ENCODE measurements at places on chromosomes 2 and 18. TPM values are rescaled to one million over a fixed set of nuclear protein-coding genes. Genes with fewer than 3 reads are reported as not detected.

DNA sequence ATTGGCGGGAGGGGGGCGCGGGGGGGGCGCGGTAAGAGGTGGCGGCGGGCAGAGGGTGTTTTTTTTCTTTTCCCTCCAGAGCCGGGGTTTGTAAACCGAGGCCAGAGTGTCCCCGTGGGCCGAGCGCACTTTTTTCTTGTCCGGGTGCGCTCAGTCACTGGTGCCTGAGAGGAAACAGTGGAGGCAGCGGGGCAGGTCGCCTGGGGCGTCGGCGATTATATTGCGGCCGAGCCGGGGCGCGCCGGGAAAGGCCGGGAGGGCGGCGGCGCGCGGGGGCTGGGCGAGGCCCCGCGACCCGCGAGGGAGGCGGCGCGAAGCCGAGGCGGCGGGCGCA lies 275 bp downstream of the HOXD8 start:
- no peaks in the 10 kb centered on the region for H3K36me3 ChIP-seq
- no peak for DNase-seq
- H3K27me3 ChIP-seq = peaks cover 91% of the 10 kb centered on the region
- no peaks in the 10 kb centered on the region for H3K4me1 ChIP-seq
- H3K4me3 ChIP-seq = no peak overlapping the region
- no peak overlapping the region for H3K27ac ChIP-seq

Gene FAM124B
- total RNA-seq = not detected

DNA sequence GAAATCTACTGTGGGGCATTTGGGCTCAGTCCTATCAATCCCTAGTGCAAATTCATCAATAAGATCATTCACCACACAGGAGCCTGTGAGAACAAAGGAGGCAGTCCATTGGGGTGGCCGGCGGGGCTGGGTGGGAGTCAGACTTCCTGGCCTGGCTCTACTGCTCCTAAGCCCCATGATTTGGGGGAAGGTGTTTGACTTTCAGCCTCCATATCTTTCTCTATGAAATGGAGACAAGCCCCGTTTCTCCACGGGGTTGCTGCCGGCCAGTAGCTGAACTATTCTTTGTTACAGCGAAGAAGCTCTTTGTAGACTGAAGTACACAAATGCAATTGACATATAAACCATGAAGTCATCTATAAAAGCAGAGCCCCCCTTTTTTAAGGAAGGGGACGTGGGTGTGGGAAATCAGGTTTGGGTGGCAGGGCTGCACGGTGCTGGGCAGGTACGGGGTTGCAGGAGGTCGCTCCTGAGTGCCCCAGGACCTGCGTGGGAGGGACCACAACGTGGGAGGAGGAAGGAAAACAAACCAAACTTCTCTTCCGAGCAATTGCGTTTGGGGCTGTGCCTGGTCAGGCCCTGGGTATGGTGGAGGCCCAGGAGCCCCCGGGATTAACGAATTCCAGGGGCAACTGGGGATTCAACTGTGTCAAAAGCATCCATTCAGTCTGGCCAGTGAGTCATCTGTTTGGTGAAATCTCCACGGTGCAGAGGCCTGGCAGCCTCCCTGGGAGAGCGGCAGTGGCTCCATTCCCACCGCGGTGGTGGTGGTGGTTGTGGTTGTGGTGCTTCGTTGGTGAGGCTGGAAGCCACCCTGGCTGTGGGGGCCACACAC lies 18.2 kb downstream of the FBLN7 start:
- no peaks in the 10 kb centered on the region for H3K4me1 ChIP-seq
- no peak overlapping the region for H3K4me3 ChIP-seq
- no peaks in the 10 kb centered on the region for H3K36me3 ChIP-seq
- peak; percentile 69 for DNase-seq
- H3K27ac ChIP-seq = no peak overlapping the region
- no peaks in the 10 kb centered on the region for H3K27me3 ChIP-seq

Gene COL4A3
- total RNA-seq = not detected

- H3K36me3 ChIP-seq = no peaks in the 10 kb centered on the region
- peaks cover 29% of the 10 kb centered on the region for H3K4me1 ChIP-seq
- DNase-seq = no peak
Measured at GRCh38 chr2:1976728-1977416, 232.6 kb upstream of the PXDN start.

Gene ERBB4
- total RNA-seq = 0.72 TPM

Gene FOXD4L1
- not detected for total RNA-seq

GRCh38 chr2:41894563-41895333 lies 153.1 kb upstream of the PKDCC start:
- no peak for DNase-seq
- H3K4me3 ChIP-seq = no peak overlapping the region
- H3K4me1 ChIP-seq = no peaks in the 10 kb centered on the region
- no peaks in the 10 kb centered on the region for H3K36me3 ChIP-seq
- H3K27ac ChIP-seq = no peak overlapping the region
- H3K27me3 ChIP-seq = no peaks in the 10 kb centered on the region

Gene IL36B
- total RNA-seq = not detected

DNA sequence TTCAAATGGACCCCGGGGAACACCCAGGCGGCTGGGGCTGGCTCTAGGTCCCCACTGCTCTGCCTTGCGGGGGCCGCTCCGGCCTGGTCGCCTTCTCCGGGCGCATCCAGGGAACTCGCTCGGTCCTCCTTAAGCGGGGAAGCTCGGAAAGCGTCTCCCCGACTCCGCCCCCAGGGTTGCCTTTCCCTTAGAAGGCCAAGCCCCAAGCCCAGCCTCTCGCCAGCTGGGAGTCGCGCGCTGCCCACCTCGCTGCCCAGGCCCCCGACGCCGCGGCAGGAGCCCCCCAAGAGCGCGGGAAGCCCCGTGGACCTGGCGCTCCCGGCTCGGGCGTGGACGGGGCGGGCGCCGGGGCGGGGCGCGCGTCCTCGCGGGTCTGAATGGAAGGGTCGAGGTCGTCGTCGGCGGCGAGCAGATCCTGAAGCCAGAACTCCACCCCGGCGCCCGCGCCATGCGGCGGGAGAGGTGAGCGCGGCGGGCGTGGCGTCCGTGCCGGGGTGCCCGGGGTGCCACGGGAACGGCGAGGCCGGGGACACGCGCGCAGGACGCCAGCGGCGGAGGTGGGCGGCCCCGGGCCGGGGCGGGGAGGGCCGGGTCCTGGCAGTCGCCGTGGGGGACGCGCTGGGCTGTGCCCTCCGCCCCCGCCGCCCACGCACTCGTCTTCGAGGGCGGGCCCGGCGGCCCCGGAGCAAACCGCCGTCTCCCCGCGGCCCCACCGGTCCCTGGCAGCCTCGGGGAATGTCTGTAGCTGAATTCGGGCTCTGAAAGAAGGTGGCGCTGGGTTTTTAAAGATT lies at the start of gene BOK:
Gene BOK (plus strand): TSS at position 214 of the 791 bp plus-strand sequence. CDS start 739 bp downstream, outside the sequence.
- peak within 1 kb of the TSS; percentile 33 for H3K27ac ChIP-seq
- DNase-seq = peak; percentile 74
- no peaks in the 10 kb centered on the region for H3K36me3 ChIP-seq
- peaks cover 25% of the 10 kb centered on the region for H3K4me1 ChIP-seq

GRCh38 chr2:5695654-5696403 lies 3.6 kb downstream of the SOX11 start:
- peak overlapping the region; percentile 79 for H3K27ac ChIP-seq
- peaks cover 8% of the 10 kb centered on the region for H3K4me1 ChIP-seq
- peak; percentile 44 for DNase-seq

Gene APCDD1
- total RNA-seq = 5.4 TPM

Gene GPR55
- total RNA-seq = 0.12 TPM

GRCh38 chr2:201118961-201119854 lies 3.2 kb downstream of the CFLAR start:
- peak; percentile 63 for DNase-seq
- peak overlapping the region; percentile 97 for H3K27ac ChIP-seq
- peak overlapping the region; percentile 79 for H3K4me3 ChIP-seq
- no peaks in the 10 kb centered on the region for H3K27me3 ChIP-seq
- no peaks in the 10 kb centered on the region for H3K36me3 ChIP-seq

Gene MROH2A
- not detected for total RNA-seq

DNA sequence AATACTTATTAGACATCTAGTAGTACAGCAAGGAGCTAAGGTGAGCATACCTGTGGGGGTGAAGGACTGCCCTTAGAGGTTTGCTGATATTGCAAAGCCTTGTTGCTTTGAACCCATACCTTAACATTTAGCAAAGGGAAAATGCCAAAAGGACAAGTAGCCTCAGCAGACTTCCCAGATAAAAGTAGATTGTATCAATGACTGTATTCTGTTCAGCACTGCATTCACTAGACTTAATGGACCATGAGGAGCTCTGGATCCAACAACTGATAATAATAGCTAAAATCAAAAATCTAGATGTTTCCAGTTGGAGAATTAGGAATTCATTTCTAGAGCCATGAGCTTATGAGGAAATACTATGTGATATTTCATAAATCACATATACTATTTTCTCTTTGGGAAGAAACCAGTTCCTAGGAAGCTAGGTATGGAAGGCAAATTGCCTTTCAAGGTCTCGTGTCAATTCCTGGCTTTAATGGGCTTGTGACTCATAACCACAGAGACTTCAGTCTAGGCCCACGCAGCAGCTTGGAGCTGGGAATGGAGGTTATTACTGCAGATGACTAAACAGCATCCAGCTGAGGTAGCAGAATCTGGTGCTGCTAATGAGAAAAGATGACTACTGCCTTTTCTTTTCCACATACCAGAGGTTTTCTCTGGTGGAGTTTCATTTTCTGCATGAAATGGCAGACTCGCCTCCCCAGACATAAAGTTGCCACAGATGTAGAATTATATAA lies 191.2 kb upstream of the NABP1 start:
- H3K27me3 ChIP-seq = no peaks in the 10 kb centered on the region
- peak overlapping the region; percentile 86 for H3K27ac ChIP-seq
- H3K4me3 ChIP-seq = peak overlapping the region; percentile 7
- peak; percentile 100 for DNase-seq

DNA sequence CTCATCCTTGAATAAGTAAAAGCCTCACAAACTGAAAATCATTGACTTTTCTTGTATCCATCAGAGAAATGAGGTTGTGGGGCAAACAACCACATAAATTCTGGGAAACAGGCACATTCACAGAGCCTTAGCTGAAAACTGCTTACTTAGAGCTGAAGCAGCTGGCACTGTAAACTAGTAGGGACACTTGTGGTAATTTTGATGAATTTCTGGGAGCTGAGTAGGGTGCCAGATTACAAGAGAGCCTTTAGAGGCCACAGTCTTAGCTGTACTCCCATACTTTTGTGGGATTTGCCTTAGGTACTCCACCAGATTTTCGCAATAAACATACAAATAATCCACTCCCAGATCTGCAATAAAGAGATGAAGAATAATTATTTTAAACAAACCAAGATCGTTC lies 315.2 kb downstream of the TMX3 start:
- H3K4me3 ChIP-seq = no peak overlapping the region
- H3K27me3 ChIP-seq = no peaks in the 10 kb centered on the region
- no peak overlapping the region for H3K27ac ChIP-seq
- H3K36me3 ChIP-seq = no peaks in the 10 kb centered on the region
- no peaks in the 10 kb centered on the region for H3K4me1 ChIP-seq
- peak; percentile 50 for DNase-seq

Gene RSAD2
- 11.8 TPM for total RNA-seq

DNA sequence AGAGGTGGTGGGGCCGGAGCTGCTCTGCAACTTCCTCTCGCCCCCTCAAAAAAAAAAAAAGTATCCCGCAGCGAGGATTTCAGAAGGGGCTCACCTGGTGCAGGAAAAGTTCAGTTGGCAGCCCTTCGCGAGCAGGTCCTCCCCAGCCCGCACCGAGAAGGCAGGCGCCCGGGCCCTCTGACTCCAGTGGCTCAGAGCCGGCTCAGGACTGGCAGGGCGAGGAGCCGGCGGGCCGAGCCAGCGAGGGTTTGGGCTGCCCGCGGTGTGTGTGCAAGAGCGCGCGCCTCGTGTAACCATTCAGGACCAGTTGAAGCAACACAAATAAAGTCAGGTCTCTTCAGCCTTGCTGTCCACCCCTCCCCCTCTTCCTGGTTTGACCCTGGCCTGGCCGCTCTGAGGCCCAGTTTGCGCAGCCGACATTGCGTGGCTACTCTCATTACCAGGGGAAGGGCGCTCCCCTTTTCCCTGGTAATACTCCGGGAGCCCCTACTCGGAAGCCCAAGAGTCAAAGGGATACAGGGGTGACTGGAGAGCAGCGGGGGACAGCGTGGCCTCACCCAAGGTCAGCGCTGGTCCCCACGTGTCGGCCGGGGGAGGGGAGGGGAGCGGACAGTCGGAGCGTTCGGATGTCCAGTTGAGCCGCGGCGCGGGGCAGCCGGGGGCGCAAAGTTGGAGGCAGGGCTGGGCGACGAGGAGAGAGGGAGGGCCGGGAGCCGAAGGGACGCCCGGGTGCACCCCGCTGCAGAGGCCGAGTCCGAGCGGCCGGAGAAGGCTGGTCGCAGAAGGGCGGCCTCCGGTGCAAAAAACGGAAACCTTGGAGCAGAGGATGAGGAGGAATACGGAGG lies 12.3 kb downstream of the EN1 start:
- H3K27me3 ChIP-seq = peaks cover 61% of the 10 kb centered on the region
- H3K36me3 ChIP-seq = no peaks in the 10 kb centered on the region
- DNase-seq = no peak
- H3K4me1 ChIP-seq = peaks cover 7% of the 10 kb centered on the region
- H3K4me3 ChIP-seq = peak overlapping the region; percentile 48
- H3K27ac ChIP-seq = no peak overlapping the region

GRCh38 chr2:27573452-27573851 lies 9.4 kb upstream of the ZNF512 start:
- no peak overlapping the region for H3K27ac ChIP-seq
- no peaks in the 10 kb centered on the region for H3K27me3 ChIP-seq
- H3K4me3 ChIP-seq = no peak overlapping the region
- peak; percentile 79 for DNase-seq

DNA sequence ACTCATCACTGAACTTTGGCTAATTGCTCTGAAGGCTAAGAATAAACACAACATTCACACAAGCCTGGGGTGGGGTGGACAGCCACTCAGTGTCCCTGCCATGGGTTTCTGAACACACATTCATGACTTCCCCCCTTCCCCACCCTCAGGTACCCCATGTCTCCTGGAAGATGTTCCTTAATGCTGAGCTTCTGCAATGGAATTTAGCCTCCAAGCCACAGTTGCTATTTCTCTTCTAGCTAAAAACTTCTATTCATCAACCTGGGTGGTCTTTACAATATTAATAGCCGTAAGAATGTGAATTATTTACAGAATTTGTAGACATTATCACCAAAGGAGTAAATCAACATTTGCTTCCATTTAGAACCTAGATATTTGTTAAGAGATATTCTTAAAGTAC lies 175.1 kb downstream of the ACKR3 start:
- peak overlapping the region; percentile 96 for H3K27ac ChIP-seq
- peak overlapping the region; percentile 1 for H3K4me3 ChIP-seq
- no peak for DNase-seq
- H3K36me3 ChIP-seq = no peaks in the 10 kb centered on the region
- H3K27me3 ChIP-seq = no peaks in the 10 kb centered on the region

- peaks cover 12% of the 10 kb centered on the region for H3K4me1 ChIP-seq
- DNase-seq = no peak
- H3K27me3 ChIP-seq = no peaks in the 10 kb centered on the region
- no peak overlapping the region for H3K27ac ChIP-seq
Measured at GRCh38 chr2:85429213-85429923, 10.9 kb downstream of the SH2D6 start.

Measured in astrocyte (in vitro differentiated cells and primary cell).